ENCODE measurements at places on chromosomes 5 and 9. TPM values are rescaled to one million over a fixed set of nuclear protein-coding genes. Genes with fewer than 3 reads are reported as not detected.

MARCOL gene
- total RNA-seq: not detected

TICAM2 gene
- 1.1 TPM for total RNA-seq

PCDHB13 gene
- not detected for total RNA-seq

C5orf34 gene
- 5.3 TPM for total RNA-seq
